ENCODE measurements at places on chromosomes 5 and 9.

DNA sequence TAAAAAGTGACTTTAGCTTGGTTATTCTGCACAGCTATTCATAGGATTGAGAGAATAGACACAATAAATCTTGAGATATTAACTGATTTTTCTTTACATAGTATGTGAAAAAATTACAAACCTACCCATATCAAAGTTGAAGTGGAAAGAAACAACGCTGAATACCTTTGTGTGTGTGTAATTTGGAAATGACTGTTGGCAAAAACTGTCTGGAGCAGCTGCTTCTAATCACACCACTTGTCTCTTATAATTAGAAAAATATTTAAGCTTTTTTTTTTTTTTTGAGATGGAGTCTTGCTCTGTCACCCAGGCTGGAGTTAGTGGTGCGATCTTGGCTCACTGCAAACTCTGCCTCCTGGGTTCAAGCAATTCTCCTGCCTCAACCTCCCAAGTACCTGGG is 110.8 kb upstream of the POC5 start:
- DNase-seq, result no peak

GRCh38 chr5:73300337-73301207 is 127.6 kb downstream of the TMEM174 start:
- DNase-seq, result no peak

DNA sequence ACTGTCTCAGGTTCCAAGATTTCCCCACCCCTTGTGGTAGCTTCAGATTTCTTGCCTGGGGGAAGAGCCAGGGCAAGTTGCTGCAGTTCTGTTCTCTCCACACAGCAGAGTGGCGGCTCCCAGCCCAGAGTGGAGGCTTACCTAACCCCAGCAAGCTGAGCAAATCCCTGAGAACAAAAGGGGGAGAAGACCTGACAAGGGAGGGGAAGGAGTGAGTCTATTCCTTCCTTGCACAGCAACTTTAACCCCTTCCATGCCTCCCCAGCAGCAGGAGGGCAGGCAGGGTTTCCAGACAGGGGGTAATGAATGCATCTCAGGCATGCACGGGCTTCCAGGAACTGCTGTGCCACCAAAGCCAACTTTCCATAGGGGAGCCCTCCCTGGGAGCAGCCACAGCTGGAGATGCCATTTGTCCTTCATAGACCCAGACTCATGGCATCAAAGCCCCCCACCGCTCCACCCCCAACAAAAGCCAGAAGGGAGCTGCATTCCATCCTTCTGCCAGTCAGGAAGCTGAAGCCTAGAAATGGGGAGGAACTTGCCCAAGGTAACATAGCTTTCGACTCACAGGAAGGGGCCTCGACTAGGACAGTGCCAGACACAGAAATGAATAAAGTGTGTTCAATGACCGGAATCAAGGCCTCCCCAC is 28.8 kb upstream of the FAT2 start:
- DNase-seq, result no peak

DNA sequence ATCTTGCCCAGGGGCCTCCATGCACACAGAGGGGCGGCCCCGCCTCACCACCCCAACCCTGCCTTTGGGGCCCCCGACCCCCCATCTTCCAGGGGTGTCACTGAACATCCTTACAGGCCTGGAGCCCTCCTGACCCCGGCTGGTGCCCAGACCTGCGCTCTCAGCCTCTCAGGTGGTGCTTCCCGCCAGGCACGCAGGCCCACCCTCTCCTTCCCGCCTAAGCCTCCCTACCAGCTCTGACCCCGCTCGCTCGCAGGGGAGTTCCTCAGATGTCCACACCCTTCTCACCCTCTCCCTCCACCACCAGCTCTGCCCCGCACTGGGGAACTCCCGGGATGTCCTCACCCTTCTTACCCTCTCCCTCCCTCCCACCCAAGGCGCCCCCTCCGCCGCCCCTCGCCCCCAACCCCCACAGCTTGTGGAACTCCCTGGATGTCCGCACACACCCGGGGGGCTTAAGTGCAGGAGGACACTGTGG is 12.3 kb upstream of the QRFP start:
- DNase-seq, result no peak

- DNase-seq, result no peak
Measured at GRCh38 chr9:98164912-98165311, 27.5 kb downstream of the CORO2A start.

- no peak for DNase-seq
Measured at GRCh38 chr5:14269395-14269794, 126.3 kb downstream of the TRIO start.

- DNase-seq, result no peak
Measured at GRCh38 chr5:50945139-50945538, 278.7 kb downstream of the PARP8 start.

DNA sequence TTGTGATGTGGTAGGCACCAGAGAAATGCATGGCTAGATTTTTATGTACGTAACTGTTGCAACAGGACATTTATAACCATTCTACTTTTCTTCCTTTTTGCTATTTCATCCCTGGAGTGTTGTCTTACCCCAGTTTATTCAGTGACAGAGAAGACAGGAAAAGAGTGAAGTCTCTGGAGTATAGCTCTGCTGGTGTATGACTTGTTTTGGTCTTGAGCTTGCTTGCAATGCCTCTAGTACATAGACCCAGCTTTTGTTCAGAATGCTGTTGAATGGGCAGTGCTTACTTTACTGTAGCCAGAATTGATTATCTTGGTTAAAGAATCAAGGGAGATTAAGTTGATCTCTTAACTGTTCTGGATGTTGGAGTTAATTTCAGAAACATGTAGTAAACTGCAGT is 94.3 kb downstream of the PBX3 start:
- no peak for DNase-seq

GRCh38 chr5:61887271-61887670 is 418.7 kb upstream of the KIF2A start:
- no peak for DNase-seq

DNA sequence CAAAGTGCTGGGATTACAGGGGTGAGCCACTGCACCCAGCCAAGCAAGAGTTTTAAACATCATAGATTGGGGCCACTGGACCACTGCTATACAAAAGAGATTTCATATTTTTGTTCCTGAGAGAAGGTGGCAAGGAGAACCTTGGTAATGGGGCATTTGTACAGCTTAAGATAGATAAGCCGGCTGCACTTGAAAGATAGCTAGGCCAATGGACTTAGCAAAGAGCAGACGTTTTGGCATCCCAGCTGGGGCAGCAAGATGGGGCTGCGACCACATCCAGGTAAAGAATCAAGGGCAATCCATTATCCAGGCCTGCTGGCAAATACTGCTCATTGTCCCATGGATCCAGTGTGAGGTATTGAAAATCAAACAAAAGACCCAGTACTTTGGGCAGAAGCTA is 3.9 kb upstream of the ISCA1 start:
- no peak for DNase-seq

GRCh38 chr9:110410961-110411360 is 73.3 kb upstream of the TXNDC8 start:
- no peak for DNase-seq

- no peak for DNase-seq
Measured at GRCh38 chr5:60504342-60504741, 195.6 kb downstream of the DEPDC1B start.

DNA sequence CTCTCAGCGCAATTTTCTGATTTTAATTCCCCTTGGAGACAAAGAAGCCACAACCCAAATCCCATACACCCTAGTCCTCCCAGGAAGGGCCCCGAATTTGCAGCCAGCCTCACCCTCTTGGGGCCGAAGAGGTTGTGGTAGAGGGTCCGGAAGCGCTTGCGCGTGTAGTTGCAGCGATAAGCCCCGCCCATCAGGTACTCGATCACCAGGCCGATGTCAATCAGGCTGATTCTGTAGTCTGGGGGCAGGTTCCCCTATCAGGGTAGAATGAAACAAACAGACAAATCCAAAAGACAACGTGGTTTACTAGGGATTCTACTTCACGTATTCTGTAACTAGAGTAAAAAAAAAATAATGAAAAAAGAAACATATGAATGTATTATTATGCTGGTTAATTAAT is 210.6 kb upstream of the KLF9 start:
- no peak for DNase-seq

- DNase-seq, result no peak
Measured at GRCh38 chr5:24094081-24094679, 550.6 kb downstream of the CDH10 start.

DNA sequence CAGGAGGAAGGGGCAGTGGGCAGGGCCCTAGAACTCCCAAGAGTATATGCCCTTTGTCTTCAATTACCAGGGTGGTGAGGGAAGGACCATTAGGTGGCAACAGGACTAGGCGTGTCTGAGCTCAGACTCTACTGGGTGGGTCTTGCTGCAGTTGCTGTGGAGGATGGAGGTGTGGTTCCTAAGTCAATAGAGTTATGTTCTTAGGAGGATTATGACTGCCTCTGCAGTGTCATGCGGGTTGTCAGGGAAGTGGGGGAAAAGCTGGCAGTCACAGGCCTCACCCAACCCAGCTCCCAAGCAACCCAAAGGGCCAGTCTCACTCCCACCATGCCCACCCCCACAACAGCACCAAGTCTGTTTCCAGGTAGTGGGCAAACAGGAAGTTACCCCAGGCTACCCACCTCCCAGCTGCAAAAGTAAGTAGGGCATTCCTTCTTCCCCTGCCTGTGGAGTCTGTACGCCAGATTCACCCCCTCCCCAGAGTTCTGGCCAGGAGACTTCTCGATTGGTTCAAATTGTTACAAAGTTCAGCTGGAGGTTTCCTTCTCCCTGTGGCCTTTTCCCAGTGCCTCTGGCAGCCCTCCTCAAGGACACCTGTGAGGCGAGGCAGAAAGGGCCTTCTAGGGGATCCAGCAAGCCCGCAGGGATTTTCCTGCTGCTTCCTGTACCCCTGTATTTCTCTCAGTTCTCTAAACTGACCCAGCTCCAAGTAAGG is 145.3 kb downstream of the HINT1 start:
- no peak for DNase-seq

- DNase-seq, result no peak
Measured at GRCh38 chr5:92332039-92332438, 948.9 kb upstream of the ARRDC3 start.

DNA sequence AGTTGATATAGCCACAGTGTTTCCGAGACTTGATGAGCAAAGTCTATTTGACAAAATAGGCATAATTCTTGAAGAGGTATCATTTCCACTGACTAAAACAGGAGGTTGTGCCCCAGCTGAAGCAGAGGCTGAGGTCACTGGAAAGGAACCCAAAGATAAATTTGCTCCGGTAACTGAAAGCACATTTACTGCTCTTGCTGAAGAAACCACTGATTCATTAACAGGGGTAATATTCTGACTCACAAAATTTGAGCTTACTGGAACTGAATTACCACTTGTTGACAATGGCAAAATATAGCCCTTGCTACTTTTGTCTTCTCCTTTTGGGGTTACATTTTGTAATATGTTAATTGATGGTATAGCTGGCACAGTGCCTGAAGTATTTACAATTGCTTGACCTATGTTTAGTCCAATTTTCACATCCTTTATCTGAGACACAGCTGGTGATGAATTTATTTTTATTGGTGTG is 30.2 kb downstream of the MLANA start:
- DNase-seq, result no peak

- no peak for DNase-seq
Measured at GRCh38 chr9:69056191-69056815, 20.8 kb downstream of the FXN start.

DNA sequence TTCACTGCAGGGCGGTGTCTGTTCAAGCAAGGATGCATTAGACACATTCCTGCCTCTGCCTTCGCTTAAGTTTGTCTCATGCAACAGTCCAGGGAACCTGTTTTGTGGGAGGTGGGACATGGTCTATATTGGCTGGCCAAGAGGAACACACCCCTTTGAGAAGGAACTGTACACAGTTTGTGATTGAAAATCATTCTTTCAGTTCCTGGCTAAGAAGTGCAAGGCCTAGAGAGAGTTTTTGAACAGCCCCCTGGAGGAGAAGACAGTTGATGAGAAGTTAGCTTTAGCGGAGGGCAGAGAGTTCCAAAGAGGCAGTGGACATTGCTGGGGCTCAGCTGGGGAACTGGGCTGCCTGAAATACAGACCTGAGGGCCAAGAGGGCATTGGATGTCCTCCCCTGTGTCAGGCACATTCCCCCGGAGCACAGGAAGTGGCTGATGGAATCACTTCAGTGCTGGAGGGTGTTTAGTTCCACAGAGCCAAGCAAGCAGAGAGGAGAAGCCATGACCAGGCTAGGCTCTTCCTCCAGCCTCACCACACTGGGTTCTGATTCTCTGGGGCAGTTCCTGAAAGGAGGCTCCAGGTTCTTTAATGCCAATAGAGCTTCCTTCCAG is 66.6 kb downstream of the RGS3 start:
- DNase-seq, result no peak

- DNase-seq, result no peak
Measured at GRCh38 chr5:132865668-132866341, 464 bp downstream of the GDF9 start.

DNA sequence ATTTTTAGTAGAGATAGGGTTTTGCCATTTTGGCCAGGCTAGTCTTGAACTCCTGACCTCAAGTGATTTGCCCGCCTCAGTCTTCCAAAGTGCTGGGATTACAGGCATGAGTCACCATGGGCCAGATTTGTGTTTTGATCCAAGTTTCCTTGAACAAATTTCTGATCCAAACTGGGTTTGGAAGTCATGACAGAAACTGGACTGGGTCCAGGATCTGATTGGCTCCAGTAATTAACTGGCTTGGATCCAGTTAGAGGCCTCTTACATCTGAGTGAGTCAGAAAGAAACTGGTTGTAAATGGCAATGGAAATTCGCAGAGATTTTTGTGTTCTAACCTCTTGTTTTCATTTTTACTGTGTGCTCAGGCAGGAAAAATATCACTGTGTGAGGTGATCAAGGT is 141.6 kb downstream of the SLC25A46 start:
- DNase-seq, result no peak

All from head of caudate nucleus (tissue), 42 donors.